ENCODE measurements at places on chromosomes 4 and X. TPM values are rescaled to one million over a fixed set of nuclear protein-coding genes. Genes with fewer than 3 reads are reported as not detected.
A peak's percentile ranks its signal among the peaks of the same experiment; 100 is the strongest.

Gene SPATA4
- not detected for total RNA-seq

DNA sequence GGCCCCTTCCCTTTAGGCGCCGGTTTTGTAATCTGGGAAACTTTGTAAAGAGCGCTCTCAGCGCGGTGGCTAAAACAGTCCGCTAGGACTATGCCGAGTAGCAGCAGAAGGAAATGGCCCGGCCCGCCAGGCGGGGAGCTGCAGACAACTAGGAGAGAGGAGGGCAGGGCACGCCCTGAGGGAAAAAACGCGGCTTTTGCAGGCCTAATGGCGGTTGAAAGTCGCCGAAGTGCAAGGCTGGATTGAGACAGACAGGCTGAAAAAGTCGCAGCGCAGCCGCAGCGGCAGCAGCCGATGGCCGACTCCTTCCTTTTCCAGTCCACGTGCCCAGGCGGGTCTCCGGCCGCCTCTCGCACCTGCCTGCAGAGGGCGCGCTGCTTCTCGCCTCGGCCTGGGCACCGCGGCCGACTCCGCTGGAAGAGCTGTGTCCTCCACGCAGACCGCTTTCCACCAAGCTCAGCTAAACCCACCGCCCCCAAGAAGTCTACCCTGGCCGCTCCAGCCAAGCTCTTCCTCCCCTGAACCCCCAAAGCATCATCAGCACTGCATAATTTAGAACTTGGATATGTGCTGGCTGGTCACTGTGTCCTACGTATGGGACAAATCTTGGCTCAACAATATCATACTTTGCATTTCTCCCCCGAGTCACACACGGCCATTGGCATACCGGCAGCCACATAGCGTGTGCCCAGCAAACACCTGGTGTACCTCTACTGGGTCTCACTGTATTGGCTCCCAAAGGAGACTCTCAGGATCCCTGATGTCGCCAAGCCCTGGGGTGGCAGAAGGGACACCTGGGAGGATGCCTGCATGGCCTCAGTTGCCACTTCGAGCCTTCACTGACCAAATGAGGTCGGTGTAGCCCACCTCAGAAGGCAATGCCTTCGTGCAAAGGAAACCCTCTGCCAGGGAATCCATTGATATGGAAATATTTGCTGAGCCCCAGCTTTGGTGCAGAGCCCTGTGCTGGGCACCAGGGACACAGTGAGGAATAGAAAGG lies 14.5 kb downstream of the SLC25A5 start:
- DNase-seq, result peak; percentile 63

- no peak for DNase-seq
Observed at GRCh38 chr4:62548108-62548524, 1348.0 kb downstream of the ADGRL3 start.

- no peak for DNase-seq
Observed at GRCh38 chr4:70979445-70980008, 13.9 kb upstream of the DCK start.

DNA sequence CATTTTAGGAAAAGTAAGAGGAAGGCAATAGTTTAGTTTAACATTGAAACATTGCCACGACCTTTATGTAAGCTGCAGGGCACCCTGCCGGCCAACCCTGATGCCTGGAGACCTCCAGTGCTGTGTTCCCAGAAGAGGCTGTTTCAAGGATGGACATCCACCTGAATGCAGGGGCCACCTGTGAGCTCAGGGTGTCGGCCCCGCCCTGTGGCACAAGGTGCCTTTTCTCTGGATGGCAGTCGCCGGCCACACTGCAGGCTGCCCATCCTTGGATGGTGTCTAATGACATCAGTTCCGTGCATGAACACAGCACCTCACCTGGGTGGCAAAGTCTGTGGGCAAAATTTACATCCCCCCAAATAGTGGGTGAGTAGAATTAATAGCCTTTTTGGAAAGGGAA lies 180.0 kb downstream of the AFAP1 start:
- peak; percentile 27 for DNase-seq

GRCh38 chr4:17866810-17867209 lies 56.0 kb downstream of the NCAPG start:
- DNase-seq, result no peak

Gene GTPBP6
- total RNA-seq, result 53.9 TPM

DNA sequence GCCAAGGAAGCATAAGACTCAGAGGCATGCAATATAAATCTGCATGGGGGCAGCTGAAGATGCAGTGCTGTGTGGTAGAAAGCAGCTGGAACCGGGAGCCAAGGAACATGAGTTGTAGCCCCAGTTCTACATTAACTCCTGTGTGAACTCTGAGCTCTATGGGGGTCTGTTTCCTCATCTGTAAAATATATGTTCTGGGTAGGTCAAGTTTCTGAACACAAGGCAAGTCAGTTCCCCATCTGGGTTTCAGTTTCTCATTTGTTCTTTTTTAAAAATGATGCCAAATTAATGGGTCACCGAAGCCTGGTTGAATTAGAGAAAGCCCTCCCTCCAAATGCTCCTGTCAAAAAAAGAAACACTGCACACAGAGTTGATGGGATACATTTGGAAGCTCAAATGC lies 24.0 kb downstream of the UNC5C start:
- DNase-seq, result no peak

Gene FMR1
- total RNA-seq, result 87.9 TPM

Gene WDR17
- 0.47 TPM for total RNA-seq

Gene CXorf65
- 82.3 TPM for total RNA-seq

DNA sequence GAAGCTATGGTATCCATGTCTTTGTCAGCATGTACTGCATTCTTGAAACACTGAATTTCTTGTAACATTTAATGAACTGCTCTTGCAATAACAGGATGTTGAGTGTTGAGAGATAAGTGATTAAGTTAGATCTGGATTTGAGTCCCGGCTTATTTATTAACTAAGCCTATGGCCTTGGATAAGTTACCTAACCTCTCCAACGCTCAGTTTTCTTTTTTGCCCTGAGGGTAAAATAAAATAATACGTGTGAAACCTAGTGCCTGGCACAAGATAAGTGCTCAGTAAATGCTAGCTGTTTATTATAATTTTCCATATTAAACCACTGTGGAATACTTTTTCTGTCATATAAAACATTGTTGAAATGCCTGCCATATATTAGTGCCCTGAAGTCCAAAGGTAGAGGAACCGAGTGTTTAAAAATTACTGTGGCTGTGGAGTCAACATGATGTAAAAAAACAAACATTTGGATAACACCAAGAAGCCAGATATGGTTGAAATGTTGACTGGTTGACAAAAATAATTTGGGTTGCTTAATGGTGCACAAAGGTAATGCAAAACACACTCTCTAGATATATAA lies 58.6 kb upstream of the ALB start:
- DNase-seq, result no peak

DNA sequence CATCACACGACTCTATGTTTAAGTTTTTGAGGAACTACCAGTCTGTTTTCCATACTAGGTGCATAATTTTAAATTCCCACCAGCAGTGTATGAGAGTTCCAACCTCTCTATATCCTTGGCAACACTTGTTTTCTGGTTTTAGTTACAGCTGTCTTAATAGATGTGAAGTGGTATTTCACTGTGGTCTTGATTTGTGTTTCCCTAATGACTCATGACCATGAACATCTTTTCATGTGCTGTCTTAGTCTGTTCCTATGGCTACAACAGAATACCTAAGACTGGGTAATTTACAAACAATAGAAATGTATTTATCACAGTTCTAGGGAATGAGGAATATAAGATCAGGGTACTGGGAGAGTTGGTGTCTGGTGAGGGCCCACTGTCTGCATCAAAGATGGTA lies 51.5 kb upstream of the GPR78 start:
- no peak for DNase-seq

GRCh38 chr4:138898282-138898681 lies 117.3 kb upstream of the NOCT start:
- DNase-seq, result no peak

- DNase-seq, result no peak
Observed at GRCh38 chrX:72043636-72044035, 88.1 kb downstream of the RTL5 start.

Gene SYNPO2
- 0.41 TPM for total RNA-seq

- no peak for DNase-seq
Observed at GRCh38 chrX:71586929-71587328, 8.7 kb downstream of the GCNA start.

DNA sequence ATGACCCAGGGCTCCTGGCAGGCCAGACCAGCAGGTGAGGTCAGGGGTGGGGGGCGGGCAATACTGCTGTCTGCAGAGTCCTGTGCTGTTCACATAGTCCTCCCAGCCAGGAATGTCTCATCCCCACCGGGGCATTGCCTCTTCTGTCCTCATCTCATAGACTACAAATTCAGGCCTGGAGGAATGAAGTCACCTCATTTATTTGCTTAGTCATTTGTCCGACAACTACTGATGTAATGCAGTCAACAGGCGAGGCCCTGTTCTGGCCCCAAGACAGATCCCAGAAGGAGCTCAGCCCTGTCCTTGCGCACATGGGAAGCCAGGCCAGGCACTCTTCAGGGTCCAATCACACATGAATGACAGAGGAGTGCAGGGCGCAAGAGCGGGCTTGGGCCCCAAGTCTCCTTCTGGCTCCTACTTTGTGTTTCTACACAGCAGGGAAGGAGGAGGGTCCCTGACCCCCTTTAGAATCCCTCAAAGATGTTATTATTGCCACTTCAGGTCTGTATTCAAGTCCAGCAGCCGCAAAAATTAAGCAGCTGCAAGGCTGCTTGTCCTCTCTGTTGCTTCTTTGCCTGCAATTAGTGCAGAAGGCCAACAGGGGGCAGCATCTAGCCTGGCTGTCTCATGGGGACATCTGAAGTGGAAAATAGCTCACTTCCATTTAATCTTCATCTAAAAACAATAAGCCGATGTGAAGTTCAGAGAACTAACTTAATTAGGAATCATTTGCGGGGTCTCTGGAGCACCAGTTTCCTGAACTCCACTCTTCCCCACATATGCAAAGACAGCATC lies 15.2 kb upstream of the HMX1 start:
- DNase-seq, result no peak

DNA sequence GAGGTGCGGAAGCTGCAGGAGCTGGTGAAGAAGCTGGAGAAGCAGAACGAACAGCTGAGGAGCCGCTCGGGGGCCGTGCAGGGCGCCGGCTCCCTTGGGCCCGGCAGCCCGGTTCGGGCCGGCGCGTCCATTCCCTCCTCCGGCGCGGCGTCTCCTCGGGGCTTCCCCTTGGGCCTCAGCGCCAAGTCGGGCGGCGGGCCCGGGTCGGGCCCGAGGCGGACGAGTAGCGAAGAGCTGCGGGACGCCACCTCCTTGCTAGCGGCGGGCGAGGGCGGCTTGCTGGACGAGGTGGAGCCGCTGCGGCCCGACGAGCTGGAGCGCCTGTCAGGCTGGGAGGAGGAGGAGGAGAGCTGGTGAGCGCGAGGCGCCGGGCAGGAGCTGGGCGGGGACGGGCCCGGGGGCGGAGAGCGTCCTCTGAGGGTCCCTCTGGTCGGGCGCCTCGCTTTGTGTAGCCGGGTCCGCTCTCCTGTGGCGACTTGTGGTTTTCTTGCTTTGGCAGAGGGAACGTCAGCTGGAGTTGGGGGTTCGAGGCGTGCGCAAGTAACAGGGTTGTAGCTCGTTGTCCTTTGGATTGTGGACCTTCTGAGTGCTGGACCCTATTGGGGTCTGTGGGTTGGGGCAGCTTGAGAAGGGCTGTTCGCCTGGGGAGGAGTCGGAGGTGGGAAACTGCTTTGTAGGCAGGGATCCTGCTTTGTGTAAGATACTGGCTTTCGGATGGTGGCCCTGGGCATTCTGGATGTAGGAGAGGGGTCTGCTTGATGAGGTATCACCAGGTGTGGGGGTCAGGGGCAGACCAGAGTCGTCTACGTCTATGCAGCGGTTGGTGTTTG lies 662 bp downstream of the SLAIN2 start:
- peak; percentile 34 for DNase-seq

- DNase-seq, result no peak
Observed at GRCh38 chr4:119152741-119153140, 17.1 kb downstream of the MYOZ2 start.

DNA sequence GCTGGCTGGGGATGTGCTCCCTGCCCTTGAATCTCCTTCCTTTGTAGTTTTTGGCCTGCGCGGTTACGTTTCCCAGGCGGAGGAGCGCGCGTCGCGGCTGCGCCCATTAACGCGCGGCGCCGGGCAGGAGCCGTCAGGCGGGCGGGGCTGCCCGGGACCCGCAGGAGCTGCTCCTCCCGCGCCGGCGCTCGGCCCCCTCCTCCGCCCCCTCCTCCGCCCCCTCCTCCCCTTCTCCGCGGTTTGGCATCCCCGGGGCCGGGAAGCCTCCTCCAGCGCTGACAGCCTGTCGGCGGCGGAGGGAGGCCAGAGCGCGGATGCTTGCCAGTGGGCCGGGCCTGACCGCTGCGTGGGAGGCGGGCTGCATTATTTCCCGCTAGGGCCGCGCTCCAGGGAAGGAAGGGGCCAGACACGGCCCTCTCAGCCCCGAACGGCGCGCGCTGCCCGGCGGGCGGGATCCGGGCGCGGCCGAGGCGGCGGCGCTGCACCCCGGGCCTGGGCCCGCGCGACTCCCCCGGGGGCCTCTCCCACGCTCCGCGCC lies at the start of gene DCLK2:
Gene DCLK2, plus strand, starts transcription at position 405 of the 538 bp plus-strand sequence. CDS start 583 bp downstream, outside the sequence.
- DNase-seq, result peak; percentile 9

DNA sequence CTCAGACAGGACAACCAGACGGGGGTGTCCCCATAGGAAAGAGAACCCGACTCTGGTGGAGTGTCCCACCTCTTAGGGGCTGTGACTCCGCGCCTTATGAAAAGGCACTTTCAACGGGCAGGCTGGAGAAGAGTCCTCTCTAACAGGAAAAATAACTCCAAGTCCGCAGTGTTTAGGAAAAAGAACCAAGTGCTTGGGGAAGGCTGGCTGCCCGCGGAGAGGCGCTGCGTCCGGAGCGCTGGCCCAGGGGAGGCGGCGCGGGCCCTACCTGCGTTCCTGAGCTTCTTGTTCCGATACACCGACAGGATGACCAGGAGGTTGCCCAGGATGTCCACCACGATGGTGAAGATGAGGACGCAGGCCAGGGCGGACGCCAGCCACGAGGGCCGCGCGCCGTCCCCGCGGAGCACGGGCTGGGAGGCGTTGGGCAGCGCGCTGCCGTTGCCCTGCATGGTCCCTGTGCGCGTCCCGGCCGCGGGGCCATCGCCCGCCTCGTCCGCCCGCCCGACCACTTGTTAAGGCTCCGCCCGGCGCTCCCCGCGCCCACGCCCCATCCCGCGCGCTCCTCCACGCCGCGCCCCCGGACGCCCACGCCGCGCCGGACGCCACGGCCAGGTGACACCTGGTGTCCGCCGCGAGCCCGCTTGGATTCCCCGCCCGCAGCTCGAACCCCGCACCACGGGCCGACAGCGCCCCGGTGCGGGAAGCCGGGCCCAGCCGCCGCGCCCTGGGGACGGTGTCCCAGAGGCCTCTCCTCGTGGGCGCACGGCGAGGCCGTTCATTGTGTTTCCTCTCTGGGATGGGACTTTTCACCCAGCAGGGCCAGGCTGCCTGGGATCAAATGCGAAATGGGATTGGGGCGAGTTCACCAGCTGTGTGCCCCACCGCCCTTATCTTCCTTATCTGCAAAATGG lies at the start of gene MTNR1A:
Gene MTNR1A, minus strand, starts transcription at position 654 of the 914 bp plus-strand sequence. Its CDS starts 202 bp downstream, at position 452.
- no peak for DNase-seq
